Effector CD8-positive, alpha-beta T cell (primary cell): ENCODE measurements at places on chromosomes 11 and 22.

- DNase-seq: no peak
Observed at GRCh38 chr22:23008896-23009295, 61.4 kb upstream of the GNAZ start.

DNA sequence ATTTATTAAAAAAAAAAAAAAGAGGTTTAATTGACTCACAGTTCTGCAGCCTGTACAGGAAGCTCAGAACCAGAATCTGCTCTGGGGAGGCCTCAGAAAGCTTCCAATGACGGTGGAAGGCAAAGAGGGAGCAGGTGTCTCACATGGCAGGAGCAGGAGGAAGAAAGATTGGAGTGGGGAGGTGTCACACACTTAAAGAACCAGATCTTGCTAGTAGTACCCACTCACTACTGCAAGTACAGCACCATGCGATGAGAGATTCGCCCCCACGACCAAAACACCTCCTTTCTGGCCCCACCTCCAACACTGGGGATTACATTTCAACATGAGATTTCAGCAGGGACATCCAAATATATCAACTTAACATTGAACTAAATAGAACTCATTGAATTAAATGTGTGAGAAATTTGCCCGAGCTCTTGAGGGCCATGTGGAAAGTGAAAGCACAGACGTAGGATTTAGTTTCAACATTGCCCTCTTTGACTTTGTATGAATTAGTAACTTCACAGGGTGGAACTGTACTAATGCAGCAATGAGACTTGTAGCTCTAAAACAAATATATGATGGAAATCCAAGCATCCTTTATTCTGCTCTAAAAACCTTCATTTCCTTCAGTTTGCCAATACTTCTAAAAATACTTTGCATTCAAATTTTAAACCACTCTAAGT is 628.2 kb downstream of the FAM181B start:
- no peak for DNase-seq

GRCh38 chr11:57158599-57158998 is 23.2 kb upstream of the LRRC55 start:
- no peak for DNase-seq

- DNase-seq: no peak
Observed at GRCh38 chr11:112884012-112884767, 77.0 kb upstream of the NCAM1 start.
